ENCODE measurements at places on chromosomes 2 and 18.

GRCh38 chr2:71457923-71458322, 4.6 kb downstream of the DYSF start:
- no peak for DNase-seq

DNA sequence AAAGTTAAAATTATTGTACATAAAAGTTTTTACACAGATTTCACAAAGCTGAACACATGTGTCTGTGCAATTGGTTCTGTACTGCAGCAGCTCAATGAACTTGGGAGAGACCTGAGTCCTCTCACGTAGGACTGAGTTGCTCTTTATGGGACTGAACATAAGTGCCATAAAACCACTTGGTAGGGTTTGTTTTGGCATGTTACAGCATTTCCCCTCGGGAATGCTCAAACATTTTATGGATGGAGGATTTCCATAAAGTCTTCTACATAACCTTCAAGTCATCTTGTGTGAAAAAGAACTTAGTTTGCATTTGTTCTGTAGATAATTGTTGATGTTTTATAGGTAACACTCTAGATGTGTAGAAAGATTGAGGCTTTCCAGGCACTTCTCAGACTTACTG, 15.9 kb downstream of the LYPD6 start:
- no peak for DNase-seq

GRCh38 chr2:95058466-95058988, 33.0 kb downstream of the MAL start:
- DNase-seq, result no peak

GRCh38 chr2:108194409-108195132, 45.2 kb upstream of the SULT1C3 start:
- peak; percentile 71 for DNase-seq

- no peak for DNase-seq
These were observed 119.3 kb upstream of the RIOK3 start for GRCh38 chr18:23333827-23334226.

- no peak for DNase-seq
These were observed 1122.7 kb upstream of the PIK3C3 start for GRCh38 chr18:40832362-40832761.

DNA sequence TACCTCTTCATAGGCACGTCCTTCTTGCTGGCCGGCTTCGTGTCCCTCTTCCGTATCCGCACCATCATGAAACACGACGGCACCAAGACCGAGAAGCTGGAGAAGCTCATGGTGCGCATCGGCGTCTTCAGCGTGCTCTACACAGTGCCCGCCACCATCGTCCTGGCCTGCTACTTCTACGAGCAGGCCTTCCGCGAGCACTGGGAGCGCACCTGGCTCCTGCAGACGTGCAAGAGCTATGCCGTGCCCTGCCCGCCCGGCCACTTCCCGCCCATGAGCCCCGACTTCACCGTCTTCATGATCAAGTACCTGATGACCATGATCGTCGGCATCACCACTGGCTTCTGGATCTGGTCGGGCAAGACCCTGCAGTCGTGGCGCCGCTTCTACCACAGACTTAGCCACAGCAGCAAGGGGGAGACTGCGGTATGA, 2.3 kb downstream of the FZD7 start:
- no peak for DNase-seq

DNA sequence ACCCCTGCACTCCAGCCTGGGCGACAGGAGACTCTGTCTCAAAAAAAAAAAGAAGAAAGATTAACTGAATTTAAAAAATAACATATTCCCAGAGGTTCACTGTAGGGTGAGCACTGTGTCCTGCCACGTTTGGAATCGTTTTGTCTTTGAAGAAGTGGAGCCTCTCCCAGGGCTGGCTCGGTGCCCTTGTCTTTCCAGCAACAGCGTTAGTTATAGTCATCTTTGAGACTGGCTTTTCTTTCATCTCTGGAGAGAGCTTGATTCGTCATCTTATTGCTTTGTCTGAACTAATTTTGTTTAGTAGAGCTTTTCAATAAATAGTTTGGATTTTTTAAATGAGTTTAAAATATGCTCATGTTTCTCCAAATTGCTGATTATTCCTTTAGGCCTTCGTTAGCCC, 50.5 kb downstream of the IMPA2 start:
- DNase-seq, result no peak

DNA sequence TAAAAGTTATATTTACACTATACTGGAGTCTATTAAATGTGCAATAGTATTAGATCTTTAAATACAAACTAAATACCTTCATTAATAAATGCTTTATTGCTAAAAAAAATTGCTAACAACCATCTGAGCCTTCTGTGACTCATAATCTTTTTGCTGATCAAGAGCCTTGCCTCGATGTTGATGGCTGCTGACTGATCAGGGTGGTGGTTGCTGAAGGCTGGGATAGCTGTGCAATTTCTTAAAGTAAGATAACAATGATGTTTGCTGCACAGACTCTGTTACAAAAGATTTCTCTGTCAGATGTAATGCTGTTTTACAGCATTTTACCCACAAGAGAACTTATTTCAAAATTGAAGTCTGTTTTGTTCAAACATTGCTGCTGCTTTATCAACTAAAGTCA, 421.4 kb upstream of the CYRIA start:
- no peak for DNase-seq

All from brain (organoid and tissue), 16 donors.